Stimulated activated naive CD8-positive, alpha-beta T cell treated with anti-CD3 and anti-CD28 coated beads, Interleukin-15, amount 100 ng/mL, for 72 hours (primary cell): ENCODE measurements at places on chromosomes 1 and 21.

DNA sequence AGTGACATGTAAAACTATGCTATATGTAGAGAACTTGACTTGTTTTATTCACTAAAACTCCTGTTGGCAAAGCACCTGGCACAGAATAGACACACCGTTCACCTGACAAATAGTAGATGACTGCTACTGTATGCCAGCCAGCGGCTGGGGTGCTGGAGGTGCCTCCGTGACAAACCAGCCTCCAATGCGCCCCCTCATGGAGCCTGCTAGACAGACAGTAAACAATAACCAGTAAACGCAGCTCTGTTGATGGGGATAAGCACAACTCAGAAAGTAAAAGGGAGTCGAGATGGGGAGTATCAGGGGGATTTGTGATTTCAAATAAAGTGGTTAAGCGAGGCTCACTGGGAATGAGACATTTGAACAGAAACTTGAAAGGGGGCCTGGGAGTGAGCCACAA lies 107.2 kb downstream of the PRDM2 start:
- no peak for DNase-seq

DNA sequence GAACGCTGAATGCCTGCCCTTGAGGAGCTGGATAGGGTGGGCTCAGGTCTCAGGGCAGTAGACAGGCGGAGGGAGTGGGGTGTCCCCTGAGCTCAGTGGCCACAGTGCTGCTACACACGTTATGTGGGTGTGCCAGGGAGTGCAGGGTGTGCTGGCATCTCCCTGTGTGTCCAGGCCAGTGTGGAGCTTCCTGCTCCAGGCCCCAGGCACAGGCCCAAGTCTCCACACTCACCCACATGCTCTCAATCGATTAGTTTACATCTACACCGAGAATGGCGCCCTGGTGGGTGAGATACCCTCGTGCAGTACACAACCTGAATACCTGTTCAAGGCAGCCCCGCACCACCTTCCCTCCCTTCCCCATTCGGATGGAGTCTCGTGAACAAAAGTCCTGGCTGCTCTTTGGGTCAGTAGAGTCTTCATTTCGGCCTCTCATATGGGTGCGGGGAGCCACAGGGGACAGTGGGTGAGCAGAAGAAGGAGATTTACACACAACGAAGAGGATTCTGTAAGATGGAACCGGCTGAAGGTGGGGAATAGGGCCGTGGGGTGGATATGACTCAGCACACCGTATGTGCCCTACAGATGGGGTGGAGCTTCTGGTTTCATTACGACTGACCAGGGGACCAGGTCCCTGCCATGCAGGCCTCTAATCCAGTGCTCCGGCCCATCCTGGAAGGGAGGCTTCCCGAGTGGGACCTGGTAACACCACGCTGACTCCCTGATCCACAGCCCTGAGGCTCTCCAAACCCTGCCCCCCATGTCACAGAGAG lies 93.3 kb downstream of the SPSB1 start:
- no peak for DNase-seq

- no peak for DNase-seq
These were observed 95.2 kb upstream of the SSX2IP start for GRCh38 chr1:84785271-84786036.

DNA sequence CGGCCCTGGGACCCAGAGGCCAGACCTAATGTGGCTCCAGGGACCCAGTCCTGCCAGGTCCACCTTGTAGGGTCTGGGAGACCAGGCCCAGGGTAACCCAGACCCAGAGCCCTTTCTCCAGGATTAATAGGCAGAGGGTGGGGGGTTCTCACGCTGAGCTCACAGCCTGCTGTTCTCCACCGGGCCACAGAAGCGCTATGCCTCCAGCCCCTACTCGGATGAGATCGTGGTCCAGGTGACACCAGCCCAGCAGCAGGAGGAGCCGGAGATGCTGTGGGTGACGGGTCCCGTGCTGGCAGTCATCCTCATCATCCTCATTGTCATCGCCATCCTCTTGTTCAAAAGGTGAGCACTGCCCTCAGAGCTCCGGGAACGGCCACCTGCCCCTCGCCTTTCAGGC lies 43.3 kb upstream of the KDM4A start:
- no peak for DNase-seq

DNA sequence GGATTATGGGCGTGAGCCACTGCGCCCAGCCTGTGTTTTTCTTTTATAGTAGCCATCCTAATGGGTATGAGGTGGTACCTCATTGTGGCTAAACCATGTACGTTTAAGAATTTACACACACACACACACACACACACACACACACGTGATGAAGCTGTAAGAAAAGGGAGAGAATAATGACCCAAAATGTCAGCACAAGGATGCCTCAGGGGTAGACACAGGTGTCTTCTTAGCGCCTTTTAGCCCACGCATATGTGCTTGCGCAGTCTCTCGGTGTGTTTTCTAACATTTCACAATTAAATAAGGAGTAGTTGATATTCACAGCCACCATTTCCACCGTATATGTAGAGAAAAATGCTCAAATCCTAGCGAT lies 782 bp upstream of the PFKL start:
- no peak for DNase-seq

DNA sequence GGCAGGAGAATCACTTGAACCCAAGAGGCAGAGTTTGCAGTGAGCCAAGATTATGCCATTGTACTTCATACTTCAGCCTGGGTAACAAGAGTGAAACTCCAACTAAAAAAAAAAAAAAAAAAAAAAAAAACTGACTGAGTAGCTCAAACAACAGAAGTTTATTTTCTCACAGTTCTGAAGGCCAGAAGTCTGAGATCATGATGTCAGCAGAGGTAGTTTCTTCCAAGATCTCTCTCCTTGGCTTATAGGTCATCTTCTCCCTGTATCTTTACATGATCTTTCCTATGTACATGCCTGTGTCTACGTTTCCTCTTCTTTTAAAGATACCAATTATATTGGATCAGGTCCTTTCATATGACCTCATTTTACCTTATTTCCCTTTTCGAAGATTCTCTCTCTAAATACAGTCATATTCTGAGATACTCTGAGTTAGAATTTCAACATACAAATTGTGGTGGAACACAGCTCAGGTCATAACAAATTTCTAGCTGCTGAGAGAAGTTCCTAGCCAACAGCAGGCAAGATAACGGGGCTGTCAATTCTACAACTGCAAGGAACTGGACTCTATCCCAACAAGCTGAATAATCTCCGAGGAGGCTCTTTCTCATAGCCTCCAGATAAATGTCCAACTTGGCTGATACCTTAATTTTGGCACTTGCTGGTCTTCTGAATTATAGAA lies 187.7 kb upstream of the ADAMTS5 start:
- DNase-seq = no peak

DNA sequence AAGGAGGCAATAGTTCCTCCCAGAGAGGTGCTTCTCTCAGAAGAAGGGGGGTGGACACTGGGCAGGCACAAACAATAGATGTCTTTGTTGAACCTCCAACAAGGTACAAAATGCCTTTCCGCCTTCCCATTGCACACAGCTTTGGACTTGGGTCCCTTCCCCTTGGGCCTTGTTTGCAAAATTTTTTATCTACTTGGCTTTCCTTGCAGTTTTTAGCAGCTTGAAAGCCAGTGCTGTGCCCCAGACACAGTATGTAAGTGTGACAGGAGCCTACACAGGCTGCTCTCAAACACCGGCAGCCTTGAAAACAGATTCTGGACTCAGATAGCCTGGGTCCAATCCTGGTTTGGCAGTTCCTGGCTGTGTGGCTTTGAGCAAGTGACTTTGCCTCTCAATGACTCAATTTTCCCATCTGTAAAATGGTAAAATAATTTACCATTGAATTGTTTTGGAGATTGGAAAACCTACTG lies 43.0 kb downstream of the ELAPOR1 start:
- DNase-seq = no peak

DNA sequence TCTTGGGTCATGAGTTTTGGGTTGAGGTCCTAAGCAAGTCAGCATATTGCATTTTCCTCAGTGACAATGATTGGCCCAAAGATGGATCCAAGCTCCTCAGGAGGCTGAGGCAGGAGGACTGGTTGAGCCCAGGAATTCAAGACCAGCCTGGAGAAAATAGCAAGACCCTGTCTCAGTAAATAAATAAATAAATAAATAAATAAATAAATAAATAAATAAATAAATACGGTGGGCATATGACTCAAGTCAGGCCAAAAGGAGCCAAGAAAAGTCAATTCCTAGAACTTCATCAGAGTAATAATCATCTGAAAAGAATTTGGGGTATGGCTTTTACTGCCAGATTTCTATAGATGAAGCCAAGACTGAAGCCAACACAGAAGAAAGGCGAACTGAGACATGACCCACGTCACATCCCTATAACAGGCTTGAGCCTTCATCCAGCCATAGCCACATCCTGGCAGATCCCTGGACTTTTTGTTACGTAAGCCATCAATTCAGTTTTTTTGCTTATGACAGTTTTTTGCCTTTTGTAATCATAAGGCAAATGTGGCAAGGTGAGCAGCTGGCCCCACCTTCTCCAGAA lies 88.5 kb upstream of the NFASC start:
- no peak for DNase-seq

GRCh38 chr1:91057784-91058183 lies 35.9 kb upstream of the ZNF644 start:
- DNase-seq = no peak

DNA sequence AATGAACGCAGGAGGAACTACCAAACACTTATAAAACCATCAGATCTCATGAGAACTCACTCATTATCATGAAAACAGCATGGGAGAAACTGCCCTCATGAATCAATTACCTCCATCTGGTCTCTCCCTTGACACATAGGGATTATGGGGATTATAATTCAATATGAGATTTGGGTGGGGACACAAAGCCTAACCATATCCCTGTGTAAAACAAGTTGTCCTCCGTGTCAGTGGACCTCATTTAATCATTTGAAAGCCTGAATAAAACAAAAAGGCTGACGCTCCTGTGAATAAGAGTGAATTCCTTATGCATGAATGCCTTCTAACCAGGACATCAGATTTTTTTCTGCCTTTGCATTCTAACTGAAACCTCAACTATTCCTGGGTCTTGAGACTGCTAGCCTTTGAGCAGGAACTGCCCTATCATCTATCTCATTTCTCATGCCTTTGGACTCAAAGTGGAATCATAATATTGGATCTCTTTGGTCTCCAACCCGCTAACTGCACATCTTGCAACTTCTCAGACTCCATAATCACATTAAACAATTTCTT lies 648.8 kb downstream of the ADGRL2 start:
- DNase-seq = no peak

GRCh38 chr21:38310646-38311485 lies 54.1 kb downstream of the KCNJ15 start:
- DNase-seq = no peak

- DNase-seq = no peak
These were observed 86.5 kb upstream of the RHOU start for GRCh38 chr1:228648647-228649383.

- no peak for DNase-seq
These were observed 24.5 kb upstream of the ZNF436 start for GRCh38 chr1:23394181-23394580.

DNA sequence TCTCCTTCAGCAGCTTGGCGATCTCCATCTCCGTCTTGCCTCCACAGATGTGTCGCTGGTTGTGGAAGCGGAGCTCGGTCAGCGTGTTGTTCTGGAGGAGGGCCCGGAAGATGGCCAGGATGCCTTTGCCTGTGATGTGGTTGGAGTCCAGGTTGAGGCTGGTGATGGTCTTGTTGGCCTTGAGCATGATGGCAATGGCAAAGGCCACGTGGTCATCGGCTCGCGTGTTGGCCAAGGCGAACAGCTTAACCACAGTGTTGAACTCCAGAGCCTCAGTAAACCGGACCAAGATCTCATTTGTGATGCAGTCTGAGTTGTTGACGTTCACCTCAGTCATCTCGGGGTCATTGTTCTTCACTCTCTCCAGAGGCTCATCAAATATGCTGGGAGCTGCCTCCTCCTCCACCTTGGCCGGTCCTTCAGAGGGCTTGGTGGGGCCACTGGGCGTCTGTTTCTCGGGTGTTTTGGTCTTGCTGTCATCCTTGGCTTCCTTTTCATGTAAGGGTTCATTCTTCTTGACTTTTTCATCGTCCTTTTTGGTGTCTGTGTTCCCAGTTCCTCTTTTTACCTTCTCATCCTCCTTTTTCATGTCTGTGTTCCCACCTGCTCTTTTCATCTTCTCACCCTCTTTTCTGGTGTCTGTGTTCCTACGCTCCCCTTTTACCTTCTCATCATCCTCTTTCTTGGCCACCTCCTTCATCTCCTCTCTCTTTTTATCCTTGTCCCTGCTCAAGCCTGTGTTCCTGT lies 11.2 kb downstream of the SHISA4 start:
- DNase-seq = no peak

- DNase-seq = no peak
These were observed 206.9 kb upstream of the FMN2 start for GRCh38 chr1:239884796-239885195.

GRCh38 chr1:74681001-74681400 lies 7.4 kb upstream of the ERICH3 start:
- no peak for DNase-seq

DNA sequence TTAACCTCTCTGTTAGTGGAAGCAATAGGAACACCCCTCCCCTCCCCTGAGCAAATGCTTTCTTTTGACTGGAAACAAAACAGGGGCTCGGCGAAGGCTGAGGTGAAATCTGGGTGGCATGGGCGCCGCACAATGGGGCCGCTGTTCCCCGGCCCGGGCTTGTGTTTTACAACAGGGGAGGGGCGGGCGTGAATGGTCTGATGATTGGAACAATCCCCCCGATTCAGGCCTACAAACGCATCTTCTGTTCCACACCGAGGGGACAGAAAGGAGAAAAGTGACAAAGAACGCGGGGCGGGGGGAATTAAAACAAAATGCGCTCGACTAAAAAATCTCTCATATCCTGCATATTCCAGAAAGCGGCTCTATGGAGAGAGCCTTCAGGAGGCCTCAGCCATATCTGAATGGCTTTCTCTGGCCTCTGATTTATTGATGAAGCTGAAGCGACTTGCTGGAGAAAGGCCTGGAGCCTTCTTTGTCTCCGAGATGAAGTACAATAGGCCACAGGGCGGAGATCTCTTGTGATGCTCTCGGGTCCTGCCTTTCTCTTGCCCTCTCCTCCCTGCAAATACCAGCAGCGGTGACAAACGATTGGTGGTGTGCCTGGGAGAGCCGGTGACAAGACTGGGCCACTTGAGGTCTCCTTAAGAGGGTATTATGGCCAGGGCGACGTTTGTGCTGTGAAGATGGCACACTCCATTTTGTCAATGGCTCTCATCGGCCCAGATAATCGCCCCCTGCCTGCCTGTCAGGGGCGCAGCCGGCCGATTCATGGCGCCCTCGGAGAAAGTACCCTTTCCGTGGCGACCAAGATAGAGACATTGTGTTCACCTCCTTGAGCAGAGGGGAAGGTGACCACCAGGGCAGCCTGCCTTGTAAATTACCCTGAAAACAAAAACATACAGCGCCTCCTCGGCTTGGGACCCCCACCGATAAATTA lies 47.1 kb upstream of the OLIG2 start:
- DNase-seq = no peak

GRCh38 chr21:25175938-25176337 lies 431.3 kb downstream of the MRPL39 start:
- no peak for DNase-seq

GRCh38 chr1:182687361-182687760 lies 3.0 kb upstream of the RGS8 start:
- no peak for DNase-seq
